ENCODE measurements at places on chromosomes 4 and X.
A peak's percentile ranks its signal among the peaks of the same experiment; 100 is the strongest.

DNA sequence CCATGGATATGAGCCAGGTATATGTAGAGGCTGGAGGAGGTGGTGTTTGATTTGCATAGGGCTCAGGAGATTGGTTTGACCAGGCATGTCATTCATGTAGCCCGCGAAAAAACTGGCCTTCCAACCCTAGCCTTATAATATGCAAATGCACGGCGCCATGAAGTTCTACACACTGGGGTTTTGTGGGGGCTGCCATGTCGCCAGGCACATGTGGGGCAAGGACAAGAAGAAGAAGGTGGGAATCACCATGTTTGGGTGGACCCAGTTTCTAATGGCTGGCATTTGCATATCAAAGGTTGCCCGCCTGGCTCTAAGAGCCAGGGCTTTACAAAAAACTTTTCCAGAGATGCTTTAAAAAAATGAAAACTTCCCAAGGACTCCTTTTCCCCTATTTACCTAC is 1251.0 kb downstream of the PCDH18 start:
- no peak for DNase-seq

DNA sequence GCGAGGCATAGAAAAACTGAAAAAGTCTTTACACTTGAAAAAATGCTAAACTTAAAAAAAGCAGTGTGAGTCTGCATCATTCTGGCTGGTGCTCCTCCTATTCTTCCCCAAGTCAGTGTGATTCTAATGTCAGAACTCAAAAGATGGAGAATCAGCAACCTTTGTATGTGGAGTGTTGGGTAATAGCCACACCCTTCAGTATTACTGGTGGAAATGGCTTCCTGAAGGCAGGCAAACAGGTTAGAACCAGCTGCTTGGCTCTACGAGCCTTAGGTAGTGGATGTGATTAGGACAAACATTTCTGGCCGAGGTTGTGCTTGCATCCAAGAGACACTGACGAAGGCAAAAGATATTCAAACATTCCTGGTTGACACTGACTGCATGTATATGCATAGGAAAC is 353.4 kb upstream of the TACR3 start:
- no peak for DNase-seq

DNA sequence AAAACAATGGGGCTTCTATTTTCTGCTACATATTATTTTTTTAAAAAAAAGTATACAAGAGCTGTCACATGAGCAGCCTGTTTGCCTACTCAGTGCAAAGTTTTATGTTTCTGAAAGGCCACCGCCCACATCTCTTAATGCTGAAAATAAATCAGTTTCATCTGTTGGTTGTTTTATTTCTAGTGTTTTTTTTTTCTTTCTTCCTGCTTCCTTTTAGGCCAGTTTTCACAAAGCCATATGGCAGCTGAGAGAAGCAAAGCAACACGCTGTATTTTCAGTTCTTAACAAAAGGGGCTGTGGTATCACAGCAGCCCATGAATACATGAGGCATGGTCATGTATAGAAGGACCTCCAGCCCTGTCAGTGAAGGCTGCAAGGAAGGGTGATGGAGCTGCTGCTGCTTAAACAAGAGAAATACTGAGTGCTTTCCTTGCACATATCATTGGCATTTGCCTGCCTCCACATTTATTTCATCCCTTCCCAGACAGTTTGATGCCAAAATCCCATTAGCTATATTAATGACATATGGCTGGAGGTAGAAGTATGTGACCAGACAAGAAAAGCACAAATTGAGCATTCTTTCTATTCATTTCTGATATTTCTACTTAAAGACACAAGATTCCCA is 172.5 kb downstream of the PCDH18 start:
- DNase-seq = peak; percentile 60

GRCh38 chr4:111798840-111799239 is 346.4 kb upstream of the FAM241A start:
- no peak for DNase-seq

- DNase-seq = no peak
These were observed 920 bp downstream of the HTT-AS start for GRCh38 chr4:3073158-3074077.

- DNase-seq = peak; percentile 42
These were observed 27.6 kb upstream of the INTU start for GRCh38 chr4:127604949-127605709.

- no peak for DNase-seq
These were observed 596.7 kb downstream of the FAT4 start for GRCh38 chr4:125911481-125911880.

GRCh38 chr4:100208459-100208858 is 18.2 kb upstream of the DDIT4L start:
- no peak for DNase-seq

DNA sequence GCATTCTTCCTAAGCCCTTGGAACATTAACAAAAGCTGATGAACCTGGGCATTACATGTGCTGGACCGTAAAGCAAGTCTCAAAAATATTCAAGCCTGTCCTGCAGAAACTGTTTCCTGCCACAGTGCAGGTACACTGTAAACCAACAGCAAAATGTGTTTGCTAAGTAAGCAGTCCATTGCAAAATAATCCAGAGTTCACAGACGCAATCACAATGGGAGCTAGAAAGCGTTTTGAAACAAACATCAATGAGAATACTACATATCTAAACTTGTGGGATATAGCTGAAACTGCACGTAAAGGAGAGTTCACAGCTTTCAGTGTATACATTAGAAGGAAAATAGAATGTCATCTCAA is 61.6 kb downstream of the RGS12 start:
- no peak for DNase-seq

DNA sequence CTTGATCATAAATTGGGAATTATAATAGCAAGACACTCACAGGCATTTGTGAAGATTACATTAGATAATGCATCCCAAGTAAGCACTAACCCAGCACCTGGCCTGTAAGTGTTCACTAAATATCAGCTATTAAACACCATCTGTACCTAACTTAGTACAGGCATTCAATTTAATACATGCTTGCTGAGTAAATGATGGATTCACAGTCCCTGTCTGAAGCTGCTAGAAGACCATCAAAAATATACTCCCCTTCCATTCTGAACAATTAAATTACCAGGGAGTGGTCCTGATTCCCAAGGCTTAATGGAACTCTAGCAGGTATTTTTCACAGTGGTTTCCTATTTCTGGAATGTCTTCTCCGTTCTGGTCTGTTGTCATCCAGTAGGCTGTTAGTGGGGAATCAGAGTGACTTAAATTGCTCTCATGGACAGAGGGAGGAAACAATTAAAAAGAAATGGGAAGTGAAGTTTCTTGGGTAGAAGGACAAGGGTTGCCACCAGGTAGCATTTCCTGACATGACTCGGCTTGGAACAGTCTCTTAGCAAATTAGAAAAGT is 233.9 kb downstream of the PTTG2 start:
- DNase-seq = no peak

DNA sequence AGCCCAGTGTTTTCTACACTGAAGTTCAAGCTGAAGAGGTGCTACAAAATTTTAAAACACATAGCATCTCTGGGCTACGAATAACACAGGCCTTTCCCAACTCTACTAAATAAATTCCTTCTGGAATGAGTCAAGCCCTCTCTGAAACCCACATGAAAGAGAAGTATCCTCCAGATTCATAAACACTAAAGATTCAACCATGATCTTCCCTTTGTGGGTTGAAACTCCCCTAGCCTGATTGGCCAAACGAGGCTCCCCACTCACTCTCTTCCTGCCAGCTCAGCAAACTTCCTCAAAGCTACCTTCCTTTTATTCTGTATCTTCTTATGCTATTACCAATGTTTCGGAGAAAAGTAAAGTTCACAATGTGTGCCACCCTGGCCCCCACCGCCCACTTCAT is 95.4 kb downstream of the NKX6-1 start:
- no peak for DNase-seq

- DNase-seq = no peak
These were observed 99.4 kb upstream of the LSM6 start for GRCh38 chr4:146076081-146076480.

Data from NCI-H1694 treated with DMSO at 0.1 percent for 48 hours (cell line).